Umbilical cord (tissue), 2 donors: ENCODE measurements at places on chromosomes 1 and 21.

GRCh38 chr21:36846631-36847030, 119.8 kb downstream of the HLCS start:
- DNase-seq, result peak; percentile 41

DNA sequence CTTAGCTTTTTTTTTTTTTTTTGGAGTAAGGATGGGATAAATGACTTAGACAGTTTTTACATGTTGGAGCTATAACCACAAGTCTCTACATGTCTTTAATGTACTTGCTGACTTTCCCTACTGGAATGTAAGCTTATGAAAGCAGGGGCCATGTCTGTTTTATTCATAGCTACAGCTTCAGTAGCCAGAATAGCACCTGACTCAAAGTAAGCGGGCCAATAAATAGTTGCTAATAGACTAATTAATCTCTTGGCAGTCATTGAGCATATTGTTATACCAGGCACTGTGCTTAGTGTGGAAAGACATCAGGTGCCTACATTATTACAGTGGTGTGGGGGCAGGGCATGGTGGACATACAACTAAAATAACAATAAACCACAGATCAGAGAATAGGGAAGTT, 84.4 kb upstream of the HOOK1 start:
- peak; percentile 81 for DNase-seq

DNA sequence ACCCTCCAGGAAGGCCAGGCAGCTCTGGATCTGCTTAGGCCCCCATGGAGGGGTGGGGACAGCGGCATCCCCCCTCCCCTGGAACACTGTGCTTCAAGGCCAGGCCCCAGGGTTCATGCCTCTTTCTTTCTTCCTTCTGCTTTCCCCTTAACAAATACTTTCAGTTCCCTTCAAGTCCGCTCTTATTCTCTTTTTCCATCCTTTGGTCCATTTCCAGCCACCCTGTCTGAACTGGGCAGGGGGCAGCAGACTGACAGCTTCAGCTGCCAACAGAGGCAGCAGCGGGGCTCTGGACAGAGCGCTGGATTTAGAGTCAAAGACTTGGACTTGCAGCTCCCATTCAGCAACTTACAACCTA, 1.1 kb upstream of the CD244 start:
- DNase-seq, result no peak

DNA sequence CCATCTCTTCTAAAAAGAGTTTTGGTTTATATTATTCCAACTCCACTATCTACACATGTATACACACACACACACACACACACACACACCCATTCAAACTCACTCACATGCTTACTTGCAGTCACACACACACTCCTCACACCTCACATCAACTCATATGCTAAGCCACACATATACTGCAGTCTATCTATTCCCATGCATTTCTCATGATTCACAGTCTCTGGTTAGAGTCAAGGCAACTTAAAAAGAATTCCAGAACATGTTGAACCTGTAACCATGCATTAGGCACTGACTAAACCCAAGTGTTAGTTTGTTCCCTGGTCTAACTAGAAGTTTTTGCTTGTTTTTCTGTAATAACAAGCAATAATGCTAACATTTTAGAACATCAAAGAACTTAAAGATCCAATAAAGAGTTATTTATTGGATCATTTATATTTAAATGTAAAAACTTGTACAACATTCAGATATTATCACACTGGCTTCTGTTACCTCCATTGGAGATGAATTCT, 931.1 kb downstream of the PLA2G4A start:
- DNase-seq, result no peak

GRCh38 chr1:38569932-38570656, 289.5 kb downstream of the RRAGC start:
- peak; percentile 93 for DNase-seq

DNA sequence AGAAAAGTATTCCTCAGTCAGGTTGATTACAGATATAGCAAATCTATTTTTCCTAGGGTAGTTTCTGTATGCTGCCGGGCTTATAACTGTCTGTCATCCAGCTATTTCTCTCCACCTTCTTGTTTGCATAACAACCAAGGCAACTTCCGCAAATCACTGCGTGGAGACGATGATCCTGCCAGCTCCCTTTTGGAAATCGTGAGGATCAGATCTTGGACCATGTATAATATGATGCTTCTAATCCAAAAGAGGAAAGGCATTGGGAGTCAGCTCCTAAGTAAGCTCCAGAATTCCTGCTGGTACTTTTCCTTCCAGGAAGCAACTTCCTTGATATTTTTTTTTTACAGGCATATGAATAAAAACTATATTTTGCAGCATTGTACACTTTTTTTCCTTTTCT, 445 bp upstream of the RGS4 start:
- DNase-seq, result peak; percentile 66

GRCh38 chr1:178784131-178784536, 59.1 kb downstream of the RALGPS2 start:
- no peak for DNase-seq

DNA sequence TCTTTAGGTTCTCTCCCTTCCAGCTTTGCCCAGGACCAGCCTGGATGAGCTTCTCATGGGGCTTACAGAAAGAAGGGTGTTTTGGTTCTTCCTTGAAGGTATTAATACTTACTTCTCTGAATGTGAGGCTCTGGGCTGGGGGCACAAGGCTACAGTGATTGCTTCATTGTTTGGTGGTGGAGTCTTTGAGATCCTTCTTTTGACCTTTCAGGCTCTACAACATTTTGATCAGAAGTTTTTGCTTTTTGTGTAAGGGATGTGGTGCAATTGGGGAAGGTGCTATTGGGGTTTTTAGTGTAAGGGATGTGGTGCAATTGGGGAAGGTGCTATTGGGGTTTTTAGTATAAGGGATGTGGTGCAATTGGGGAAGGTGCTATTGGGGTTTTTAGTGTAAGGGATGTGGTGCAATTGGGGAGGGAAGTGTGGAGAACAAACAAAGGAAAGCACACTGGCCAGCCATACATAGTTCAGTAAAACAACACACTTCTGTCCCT, 103.6 kb upstream of the IVNS1ABP start:
- DNase-seq, result no peak
